T-helper 9 cell (primary cell): ENCODE measurements at places on chromosomes 11 and 22.

DNA sequence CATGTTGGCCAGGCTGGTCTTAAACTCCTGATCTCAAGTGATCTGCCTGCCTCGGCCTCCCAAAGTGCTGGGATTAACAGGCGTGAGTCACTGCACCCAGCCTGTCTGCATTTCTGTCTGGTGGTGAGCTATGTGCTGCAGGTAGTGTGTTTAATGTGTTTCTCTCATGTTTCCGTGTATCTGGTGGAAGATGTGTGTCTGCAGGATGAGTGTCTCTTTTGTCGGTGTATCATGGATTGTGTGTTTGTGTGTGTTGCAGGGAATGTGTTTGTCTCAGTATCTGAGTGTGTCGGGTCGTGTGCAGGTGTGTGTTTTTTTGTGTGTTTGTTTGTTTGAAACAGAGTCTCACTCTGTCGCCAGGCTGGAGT is 16.1 kb downstream of the SCARF2 start:
- DNase-seq = no peak

GRCh38 chr11:297051-297585 is 2.2 kb downstream of the IFITM5 start:
- peak; percentile 0 for DNase-seq

DNA sequence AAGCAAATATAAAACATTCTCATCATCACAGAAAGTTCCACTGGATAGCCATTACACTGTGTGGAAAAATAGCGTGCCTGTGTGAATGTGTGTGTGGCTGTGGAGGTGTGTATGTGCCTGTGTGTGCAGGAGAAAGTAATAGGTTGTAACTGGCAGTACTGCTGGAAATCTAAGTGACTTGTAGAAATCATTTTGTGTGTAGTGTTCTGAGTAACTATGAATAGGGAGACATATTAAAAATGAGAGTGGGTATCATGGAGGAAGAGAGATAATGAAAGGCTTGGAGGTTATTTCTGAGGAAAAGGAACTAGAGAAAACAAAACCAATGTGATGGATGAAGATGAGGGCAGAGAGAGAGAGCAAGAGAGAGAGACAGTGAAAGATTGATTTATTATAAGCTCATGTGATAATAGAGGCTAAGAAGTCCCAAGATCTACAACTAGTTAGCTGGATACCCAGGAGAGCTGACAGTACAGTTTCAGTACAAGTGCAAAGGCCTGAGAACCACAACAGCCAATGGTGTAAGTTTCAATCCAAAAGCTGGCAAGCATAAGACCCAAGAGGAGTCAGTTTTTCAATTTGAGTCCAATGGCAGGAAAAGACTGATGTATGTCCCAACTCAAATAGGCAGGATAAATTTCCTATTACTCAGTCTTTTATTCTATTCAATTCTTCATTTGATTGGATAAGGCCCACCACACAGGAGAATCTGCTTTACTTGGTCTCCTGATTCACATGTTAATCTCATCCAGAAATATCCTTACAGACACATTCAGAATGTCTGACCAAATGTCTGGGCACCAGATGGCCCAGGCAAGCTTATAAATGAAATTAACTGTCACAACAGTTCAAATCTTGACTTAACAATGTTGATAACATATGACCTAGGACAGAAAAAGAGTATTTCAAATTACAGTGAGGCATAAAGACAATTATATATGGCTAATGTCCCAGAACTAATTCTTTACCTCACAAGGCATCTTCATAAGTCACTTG is 14.9 kb downstream of the KBTBD3 start:
- no peak for DNase-seq

DNA sequence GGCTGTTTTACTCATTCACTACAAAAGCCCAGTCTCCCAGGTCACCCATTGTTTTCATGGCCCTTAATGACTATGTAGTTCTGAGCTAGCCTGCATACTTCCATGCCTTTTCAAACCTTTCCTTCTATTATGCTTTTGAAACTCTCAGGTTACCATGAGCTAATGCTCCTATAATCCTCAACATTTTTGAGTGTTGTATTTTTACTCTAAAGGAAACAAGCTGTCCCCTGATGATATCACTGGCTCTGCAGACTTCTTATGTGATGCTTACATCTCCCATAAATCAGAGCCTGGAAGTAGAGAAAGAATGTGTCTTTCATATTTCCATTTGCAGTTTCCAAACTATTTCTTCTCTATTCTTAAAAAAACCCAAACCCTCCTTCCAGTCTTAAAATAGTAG is 159.0 kb upstream of the RAG2 start:
- no peak for DNase-seq

DNA sequence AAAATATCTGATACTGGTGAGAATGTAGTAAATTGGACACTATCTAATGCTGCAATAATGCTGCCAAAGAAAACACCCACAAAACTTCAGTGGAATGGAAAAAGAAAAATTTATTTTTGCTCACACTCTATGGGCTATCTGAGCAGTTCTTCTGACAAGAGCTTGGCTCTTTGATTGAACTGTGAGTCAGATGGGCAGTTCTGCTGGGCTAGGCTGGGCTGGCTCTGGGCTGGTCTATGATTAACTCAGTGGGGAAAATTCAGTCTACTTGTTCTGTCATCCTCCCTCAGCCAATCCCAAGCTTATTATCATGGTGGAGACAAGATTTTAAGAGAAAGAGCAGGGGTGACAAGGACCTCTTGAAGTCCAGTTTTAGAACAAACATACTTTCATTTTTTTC is 1404.8 kb downstream of the LRRC4C start:
- DNase-seq = no peak

- no peak for DNase-seq
These were observed 75.0 kb downstream of the CTTN start for GRCh38 chr11:70473186-70473872.

GRCh38 chr11:116333001-116333535 is 439.7 kb downstream of the BUD13 start:
- no peak for DNase-seq

DNA sequence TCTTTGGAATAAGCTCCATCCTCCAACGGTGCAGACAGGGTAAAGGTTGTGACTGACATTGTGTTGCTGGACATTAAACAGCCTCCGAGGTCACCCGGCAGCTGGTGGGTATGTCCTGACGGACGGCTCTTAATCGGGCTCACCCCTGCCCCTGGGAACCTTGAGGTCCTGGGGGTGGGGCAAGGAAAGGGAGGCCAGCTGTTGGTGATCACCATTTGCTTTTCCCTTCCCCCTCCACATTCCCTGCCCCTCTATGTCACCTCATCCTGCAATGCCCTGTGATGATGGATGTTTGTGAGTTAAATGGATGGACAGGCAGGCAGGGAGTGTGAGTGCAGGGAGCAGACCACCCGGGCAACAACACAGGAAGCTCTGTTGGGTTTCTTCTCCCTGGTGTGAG is 26.3 kb downstream of the APLNR start:
- no peak for DNase-seq

DNA sequence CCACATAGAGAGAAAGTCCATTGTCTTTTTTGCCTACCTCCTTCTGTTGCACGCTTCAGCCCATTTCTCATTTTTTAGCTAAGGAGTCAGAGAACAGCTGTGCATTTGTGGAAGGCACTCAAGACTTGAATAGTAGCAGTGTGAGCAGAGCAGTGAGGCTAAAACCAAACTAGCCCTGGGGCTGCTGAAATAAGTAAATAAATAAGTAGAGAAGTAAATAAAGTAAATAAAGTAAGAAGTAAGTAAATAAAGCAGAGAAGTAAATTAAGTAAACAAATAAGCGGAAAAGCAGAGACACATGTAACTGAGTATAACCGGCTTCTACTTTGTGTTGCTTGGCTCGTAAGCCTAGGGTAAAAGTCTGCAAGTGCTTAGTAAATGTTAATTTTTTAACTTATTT is 2.4 kb upstream of the OR52L1 start:
- no peak for DNase-seq

- DNase-seq = no peak
These were observed 716 bp downstream of the AMOTL1 start for GRCh38 chr11:94768602-94769541.

DNA sequence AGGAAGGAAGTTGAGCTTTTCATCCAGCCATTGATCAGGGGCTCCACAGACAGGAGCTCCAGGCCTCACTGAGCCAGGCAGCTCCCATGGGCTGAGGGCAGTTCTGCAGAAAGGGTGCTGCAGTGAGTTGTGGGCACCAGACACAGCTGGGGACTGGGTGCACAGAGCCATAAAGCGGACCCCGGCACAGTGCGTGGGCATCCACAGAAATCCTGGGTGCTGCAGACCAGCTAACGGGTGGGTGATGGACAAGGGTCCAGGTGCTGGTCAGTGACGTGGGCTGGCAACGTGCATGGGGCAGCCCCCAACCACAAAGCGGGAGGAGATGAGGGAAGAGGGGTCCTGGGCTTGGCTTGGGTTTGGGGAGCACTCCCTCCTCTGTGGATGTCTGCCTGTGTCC is 19.4 kb upstream of the GAL start:
- no peak for DNase-seq

DNA sequence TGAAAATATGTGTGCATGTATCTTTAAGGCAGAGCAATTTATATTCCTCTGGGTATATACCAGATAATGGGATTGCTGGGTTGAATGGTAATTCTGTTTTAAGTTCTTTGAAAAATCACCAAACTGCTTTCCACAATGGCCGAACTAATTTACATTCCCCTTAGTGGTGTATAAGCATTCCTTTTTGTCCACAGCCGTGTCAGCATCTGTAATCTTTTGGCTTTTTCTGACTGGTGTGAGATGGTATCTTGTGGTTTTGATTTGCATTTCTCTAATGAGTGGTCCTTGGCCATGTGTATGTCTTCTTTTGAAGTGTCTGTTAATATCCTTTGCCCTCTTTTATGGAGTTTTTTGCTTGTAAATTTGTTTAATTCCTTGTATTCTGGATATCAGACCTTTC is 24.3 kb downstream of the CCDC15 start:
- DNase-seq = no peak

- DNase-seq = no peak
These were observed 935 bp upstream of the RTN4RL2 start for GRCh38 chr11:57459164-57460021.

DNA sequence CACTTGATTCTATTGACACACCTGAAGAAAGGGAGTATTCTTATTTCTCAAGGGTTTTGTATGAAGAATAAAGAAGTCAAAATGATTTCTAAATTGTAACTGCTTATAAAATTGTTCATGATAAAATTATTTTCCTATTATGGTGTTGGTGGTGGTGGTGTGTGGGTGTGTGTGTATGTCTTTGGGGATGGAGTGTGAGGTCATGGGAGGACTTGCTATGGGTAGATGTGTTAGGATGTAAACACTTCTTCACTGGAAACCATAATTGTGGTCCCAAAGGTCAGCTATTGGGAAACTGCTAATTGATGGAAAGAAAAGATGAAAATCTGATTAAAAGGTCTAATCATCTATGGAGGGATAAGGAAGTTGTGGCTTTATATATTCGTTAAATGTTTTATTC is 5.1 kb downstream of the TRIM22 start:
- DNase-seq = no peak

- no peak for DNase-seq
These were observed 20.2 kb downstream of the SBF1 start for GRCh38 chr22:50454556-50455075.

- no peak for DNase-seq
These were observed 829 bp upstream of the APOC3 start for GRCh38 chr11:116828632-116829524.
